ENCODE measurements at places on chromosomes 5 and 9.

DNA sequence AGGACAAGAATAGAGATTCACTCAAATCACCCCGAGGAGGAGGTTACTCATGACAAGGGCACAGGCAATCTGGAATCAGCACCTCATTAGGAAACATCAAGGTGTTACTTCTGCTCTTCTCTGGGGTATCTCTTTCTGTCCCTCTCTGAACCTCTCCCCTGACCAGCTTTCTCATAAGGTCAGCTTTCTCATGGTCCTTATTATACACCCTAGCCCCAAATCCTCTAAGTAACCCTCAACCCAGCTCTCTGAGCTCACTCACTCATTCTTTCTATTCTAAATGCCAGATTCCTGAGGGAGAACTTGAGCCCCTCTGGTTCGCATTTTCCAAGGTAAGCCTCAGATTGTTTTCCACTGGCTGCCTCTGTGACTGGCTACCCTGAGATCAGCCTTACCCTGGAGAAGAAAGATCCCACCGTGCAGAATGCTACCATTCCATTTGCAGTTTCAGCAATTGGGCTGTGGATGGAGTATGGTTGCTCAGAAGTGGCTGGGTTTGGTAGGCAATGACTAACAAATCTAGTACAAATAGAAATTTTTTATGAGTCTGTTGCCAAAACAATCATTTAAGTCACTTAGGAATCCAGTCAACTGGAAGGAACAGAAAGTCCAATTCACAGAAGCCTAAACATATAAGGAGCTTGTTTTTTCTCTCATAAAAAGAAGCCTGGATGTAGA is 9.0 kb upstream of the TIMD4 start:
- no peak for DNase-seq

- no peak for DNase-seq
Measured at GRCh38 chr9:126773004-126773607, 31.7 kb upstream of the ZBTB43 start.

- no peak for DNase-seq
Measured at GRCh38 chr9:109935406-109936087, 155.5 kb downstream of the PALM2AKAP2 start.

DNA sequence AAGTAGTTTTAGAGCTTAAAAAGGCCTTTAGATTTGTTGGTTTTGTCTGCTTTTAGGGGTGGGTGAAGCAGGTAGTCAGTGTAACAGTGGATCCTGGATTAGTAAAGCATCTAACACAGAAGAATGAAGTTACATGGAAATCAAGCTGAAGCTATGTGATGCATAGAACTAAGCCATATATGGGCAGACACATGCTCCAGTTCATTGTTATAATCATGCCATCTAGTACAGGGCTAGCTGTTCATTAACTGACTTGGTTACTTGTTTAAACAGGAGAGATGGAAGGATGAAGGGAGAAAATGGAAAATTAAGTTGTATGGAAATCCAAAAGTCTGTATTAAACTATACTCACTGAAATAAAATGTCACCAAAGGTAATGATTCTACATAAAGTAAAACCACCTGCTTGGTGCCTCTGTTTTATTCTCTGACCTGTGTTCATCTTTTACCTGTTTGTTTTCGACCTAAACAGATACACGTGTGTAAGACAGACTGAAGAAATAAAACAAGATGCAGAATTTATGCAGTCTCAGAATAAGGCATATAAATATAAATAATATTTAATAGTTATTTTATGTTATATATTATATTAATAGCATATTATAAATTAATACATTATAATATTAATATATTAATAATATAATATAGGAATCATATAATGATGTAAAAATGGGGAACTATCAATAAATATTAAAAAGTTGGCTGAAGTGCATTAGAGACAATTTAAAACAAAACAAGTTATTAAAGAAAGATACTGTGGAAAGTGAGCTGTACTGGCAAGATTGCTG is 33.9 kb downstream of the MRPS30 start:
- no peak for DNase-seq

- DNase-seq: no peak
Measured at GRCh38 chr9:111805830-111806241, 11.1 kb upstream of the SHOC1 start.

- no peak for DNase-seq
Measured at GRCh38 chr5:171537070-171537849, 117.8 kb downstream of the FGF18 start.

- DNase-seq: no peak
Measured at GRCh38 chr5:161549106-161549505, 2.6 kb upstream of the GABRB2 start.

GRCh38 chr5:136143763-136144162 is 11.1 kb downstream of the SMAD5 start:
- DNase-seq: no peak

- no peak for DNase-seq
Measured at GRCh38 chr5:81826128-81826527, 75.2 kb upstream of the SSBP2 start.
